ENCODE measurements at places on chromosomes 16 and 17.

DNA sequence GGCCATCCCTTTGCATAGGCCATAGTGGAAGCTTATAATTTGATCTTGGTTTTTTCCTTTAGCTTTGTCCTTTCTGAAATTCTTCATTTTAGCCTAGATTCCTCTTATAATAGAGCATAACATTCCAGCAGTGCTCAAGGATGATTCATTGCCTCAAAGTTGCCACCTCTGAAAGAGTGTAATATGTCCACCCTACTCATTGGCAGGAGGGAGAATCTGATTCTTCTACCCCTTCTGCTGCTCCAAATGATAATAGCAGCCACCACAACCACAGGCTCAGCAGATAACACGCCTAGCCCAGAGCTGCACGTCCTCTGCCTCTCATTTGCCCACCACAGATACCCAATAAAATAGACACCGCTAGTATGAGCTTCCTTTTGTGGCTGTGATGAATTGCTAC, 337.4 kb upstream of the HSBP1 start:
- peak; percentile 45 for DNase-seq

GRCh38 chr17:73228748-73229236, 32.9 kb downstream of the CPSF4L start:
- peak; percentile 90 for DNase-seq

DNA sequence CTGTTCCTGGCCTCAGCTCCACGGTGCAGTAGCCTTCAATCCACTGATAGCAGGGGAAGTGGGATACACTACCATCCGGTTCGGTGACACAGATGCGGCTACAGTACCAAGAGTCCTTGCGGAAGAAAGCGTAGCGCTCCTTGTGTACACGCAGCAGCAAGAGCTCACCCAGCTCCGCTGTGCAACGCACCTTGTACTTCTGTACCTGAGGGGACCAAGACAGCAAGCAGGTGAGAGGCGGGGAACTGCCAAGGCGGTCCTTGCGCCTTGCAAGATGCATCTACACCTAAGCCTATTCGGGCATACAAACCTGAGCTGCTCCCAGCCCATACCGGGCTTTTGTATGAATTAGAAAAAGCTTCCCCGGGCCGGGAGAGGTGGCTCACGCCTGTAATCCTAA, 1.5 kb downstream of the ALOXE3 start:
- no peak for DNase-seq

DNA sequence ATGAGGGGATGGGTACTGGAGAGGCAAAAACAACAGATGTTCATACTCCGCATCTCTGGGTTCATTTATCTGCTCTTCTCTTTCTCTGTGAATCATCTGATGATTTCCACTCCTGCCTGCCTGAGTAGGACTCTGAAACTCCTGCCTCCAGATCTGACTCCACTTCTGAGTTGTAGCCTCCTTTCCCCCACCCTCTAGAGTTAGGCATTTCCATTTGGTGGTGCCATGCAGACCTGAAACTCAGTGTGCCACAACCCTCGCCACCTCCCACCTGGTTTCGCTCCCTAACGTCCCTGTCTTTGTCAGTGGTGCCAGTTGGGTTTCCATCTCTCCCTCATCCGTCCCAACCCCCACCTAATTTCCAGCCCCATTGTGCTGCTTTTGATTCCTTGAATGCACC, 126.2 kb downstream of the PRKCB start:
- DNase-seq, result no peak

DNA sequence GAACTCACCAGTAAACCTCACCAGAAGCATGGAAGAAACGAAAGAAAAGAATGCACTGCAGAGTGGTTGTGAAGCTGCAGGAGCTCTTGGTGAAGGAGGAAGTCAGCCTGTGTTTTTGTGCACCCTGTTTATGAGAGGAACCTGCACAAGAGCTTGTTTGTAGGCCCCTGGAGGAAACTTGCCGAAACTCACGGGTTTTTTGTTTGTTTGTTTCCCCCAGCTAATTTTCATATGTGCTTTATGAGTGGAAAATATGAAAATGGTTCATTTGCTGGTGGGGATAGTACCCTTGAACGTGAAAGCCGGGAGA, 222.7 kb downstream of the C16orf95 start:
- no peak for DNase-seq

- DNase-seq, result no peak
These were observed 23.3 kb upstream of the STH start for GRCh38 chr17:45975640-45976295.

DNA sequence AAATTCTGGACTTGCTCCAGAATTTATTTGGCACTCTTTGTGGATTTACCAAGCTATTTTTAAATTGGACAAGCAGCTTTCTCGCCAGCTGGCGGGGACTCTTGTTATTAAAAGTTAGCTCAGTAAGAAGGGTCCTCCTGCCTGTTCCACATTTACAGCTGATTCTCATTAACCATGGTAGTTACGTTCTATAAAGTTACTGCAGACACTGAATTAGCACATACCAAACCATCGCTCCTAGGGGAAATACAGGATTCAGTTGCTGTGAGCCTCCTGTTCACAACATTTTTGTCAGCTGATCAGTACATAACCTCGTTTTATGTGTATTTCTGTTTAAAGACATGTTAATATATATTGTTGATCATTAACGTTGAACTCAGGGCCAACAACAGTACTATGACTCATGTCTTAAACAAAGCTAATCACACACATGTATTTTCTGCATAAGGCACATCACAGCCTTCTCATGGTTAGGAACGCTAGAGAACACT, 4.2 kb downstream of the LDAF1 start:
- peak; percentile 35 for DNase-seq

DNA sequence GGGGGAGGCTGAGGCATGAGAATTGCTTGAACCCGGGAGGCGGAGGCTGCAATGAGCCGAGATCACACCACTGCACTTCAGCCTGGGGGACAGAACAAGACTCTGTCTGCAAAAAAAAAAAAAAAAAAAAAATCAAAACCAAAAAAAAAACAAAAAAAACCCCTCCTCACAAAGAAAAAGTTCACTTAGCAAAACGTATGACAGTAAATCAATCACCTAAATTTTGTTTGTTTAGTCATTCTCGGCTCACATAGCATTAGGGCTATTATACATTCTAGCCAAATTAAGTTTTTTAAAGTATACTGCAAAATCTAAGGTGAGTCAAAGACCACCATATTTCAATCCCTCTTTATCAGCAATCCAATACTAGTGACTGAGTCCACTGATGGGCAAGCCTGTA, 5.7 kb downstream of the ZNF652 start:
- no peak for DNase-seq

- no peak for DNase-seq
These were observed 45.8 kb downstream of the NOS2 start for GRCh38 chr17:27754549-27754948.

DNA sequence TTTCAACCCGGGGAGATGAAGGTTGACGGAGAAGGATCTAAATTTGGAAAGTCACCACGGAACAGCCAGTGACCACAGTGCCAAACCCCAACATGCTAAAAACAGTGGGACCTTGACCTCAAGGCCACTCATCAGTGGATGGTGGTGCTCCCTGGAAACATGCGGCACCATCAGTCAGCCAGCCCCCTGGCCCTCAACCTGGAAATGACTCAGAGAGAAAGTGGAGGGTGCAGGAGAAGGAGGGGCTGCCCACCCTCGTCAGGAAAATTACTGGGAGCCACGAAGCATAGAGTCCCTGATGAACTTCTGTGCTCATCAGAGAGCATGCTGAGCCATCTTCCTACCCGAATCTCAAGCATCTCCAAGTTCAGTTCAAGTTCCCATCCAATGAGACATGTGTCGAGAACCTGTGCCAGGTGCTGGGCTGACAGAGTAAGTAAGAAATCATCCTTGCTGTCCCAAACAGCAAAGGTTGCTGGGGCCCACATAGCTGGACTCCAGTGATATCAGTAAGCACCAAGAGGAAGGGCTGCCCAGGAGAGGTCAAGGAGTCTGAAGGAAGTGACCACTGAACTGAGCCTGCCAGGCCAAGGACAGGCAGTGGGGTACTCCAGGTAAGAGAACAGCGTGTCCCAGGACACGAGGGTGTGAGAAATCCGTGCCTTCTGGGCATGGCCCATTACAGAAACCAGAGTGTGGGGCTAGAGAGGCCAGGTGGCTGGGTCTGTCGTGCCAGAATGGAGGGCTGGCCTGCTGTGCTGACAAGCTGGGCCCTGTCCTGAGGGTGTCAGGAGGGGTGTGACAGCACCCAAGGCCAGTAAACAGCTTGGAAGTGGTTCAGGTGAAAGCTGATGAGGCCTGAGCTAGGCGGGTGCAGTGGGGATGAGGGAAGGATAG, 5.2 kb downstream of the PECAM1 start:
- DNase-seq, result peak; percentile 88

DNA sequence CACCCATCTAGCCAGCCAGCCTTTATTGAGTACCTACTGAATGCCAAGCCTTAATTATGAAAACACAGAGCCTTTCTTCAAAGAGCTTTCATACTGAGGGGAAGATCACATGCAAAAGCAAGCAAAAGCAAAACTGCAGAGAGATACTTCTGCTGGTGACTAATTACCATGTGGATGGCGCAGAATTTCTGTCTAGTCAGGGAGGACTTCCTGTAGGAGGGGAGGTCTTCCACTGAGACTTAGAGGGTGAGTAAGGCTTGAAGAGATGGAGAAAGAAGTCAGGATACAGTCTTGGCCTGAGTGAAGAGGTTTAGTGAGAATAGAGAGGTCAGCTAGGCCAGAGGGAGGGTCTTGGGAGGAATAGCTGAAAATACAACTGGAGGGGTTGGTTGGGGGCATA, 53.9 kb upstream of the CCL2 start:
- peak; percentile 18 for DNase-seq

DNA sequence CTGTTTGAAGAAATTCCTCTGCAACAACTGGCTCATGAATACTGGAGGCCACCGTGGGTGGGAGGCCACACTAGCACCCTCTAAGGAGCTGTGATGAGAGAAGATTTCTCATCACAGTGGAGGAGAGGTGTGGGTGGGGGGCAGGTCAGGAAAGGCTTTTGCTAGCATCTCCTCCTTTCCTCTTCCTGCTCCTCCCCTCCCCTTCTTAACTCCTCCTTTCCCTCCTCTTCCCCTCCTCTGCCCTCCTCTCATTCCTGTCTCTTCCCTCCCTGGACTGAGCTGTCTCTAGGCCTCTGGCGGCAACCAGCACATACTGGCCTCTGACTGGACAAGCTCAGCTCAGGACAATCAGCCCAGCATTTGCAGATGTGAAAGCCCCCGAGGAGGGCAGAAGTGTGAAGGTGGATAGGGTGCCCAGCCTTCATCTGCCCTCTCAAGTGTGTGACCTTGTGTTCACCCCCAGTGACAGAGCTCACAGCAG, 19.0 kb upstream of the LHX1 start:
- DNase-seq, result peak; percentile 53

DNA sequence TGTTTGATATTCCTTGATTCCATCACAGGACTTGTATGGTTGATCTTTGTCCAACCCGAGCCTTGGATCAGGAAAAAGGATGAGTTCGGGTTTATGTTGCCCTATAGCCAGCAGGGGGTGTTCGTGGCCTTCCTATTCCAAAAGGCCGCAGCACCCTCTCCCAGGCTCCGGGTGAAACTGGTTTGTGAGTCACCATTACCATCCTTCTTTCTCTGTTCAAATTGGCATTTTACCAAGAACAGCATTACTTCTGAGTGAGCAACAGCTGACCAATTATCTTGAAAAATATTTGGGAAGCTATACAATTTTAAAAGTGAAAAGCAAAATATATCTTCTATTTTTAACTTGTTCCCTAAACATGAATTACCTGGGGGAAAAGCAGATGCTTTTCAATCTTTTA, 24.3 kb upstream of the KRT20 start:
- peak; percentile 98 for DNase-seq

DNA sequence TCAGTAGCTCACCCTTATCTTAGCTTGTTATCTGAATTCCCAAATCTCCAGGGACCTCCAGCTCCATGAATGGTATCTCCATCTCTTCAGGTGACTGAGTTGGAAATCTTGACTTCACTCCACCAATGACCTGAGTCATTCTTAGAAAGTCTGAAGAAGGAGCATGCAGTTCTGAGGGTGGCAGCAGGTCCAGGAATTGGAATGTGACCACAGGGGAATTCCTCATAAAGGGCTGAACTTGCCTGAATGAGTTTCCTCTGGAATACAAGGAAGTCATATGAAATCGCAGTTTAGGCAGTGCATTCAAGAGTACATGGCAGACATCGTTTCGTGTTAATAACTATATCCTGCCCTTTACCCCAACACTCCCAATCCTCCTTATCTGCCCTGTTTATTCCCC, 12.5 kb upstream of the PYY start:
- no peak for DNase-seq

DNA sequence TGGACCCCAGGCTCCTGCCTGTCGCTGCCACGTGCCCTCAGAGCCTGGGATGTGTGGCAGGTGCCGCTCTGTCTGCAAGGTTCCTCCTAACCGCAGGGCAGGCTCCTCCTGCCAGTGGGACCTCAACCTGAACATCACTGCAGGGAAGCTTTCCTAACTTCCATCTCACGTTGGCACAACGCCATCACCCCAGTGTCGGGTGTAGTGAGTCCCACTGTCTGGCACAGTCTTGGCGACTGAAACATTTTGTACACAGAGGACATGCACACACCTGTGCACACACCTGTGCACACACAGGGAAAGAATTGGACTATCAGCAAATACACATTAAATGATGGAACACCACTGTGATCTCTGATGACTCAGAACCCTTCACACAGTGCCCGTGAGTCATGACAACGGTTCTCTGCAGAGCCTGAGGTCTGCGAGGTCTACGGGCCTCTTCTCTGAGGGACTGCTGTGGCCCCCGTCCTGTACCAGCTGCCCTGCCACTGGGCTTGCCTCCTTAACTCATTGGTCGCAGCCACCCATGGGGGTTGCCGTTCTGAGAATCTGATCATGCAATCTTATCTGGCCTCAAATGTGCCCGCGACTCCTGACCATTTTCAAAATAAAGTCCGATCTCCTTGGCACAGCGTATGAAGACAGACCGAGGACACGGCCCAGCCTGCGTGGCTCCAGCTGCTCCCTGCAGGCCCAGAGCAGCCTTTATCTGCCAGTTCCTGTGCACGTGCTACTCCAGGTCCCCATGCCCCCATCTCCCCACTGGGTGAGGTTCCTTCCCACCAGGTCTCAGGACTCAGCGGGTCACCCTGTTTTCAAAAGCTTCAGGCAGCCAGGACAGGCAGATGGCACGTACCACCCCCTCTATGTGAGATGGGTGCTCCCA, 7.6 kb downstream of the CCDC57 start:
- DNase-seq, result peak; percentile 85

DNA sequence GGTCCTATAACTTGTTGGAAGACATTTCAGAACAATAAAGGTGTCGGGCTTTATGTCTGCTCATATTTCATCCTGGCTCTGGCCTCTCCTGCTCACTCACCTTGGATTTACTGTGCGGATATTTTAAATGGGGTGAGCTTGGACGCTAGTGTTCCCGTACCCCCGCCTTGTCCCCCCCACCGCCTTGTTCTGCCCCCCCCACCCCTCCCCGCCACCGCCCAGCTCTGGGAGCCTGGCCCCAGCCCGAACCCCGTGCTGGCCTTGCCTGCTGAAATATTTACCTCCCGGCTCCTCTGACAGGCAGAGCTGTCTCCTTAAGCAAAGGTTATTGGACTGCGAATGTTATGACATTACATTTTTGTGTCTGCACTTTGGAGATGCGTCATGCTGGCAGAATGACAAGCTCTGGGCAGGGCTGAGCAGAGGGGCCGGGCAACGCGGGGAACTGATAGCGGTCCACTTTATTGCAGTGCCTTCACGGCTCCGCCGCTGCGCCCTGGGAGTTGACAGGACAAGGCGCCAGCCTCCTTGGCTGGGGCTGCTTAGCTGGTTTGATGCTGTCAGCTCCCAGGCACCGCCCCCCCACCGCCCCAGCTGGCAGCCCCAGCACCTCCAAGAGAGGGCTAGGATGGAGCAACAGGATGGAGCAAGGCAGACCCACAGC, 222.5 kb upstream of the GSE1 start:
- peak; percentile 95 for DNase-seq

GRCh38 chr17:69485901-69486643, 71.6 kb downstream of the MAP2K6 start:
- peak; percentile 59 for DNase-seq

All from IMR-90 (cell line).